Osteoblast (primary cell): ENCODE measurements at places on chromosomes 6 and 20. TPM values are rescaled to one million over a fixed set of nuclear protein-coding genes. Genes with fewer than 3 reads are reported as not detected.

Gene LST1
- total RNA-seq, result 0.29 TPM in 1 of 2 replicates, not detected in the other

Gene MUC21
- total RNA-seq, result not detected in 2 replicates

Gene ZNF512B
- 12.1 and 14.5 TPM in 2 replicates for total RNA-seq

Gene GSTA3
- total RNA-seq, result not detected in 2 replicates

Gene CFAP61
- not detected in 2 replicates for total RNA-seq

Gene FAM83C
- total RNA-seq, result not detected in 2 replicates

Gene RAET1L
- not detected in 2 replicates for total RNA-seq

Gene FRMD1
- total RNA-seq, result under 0.01 TPM in 2 replicates

Gene BTN1A1
- under 0.01 TPM in 2 replicates for total RNA-seq

Gene CYP39A1
- total RNA-seq, result 4.1 and 4.3 TPM in 2 replicates

Gene SCUBE3
- total RNA-seq, result 30.4 and 62.5 TPM in 2 replicates

Gene KCNK15
- 81.3 and 121 TPM in 2 replicates for total RNA-seq

Gene PRDM1
- total RNA-seq, result 1.8 and 2.5 TPM in 2 replicates

Gene HLA-DQB2
- not detected in 2 replicates for total RNA-seq
